Lung (tissue), 17 donors: ENCODE measurements at places on chromosomes 2 and 18.
A peak's percentile ranks its signal among the peaks of the same experiment; 100 is the strongest.

GRCh38 chr2:147888680-147889079 lies 43.9 kb downstream of the ACVR2A start:
- DNase-seq = no peak

DNA sequence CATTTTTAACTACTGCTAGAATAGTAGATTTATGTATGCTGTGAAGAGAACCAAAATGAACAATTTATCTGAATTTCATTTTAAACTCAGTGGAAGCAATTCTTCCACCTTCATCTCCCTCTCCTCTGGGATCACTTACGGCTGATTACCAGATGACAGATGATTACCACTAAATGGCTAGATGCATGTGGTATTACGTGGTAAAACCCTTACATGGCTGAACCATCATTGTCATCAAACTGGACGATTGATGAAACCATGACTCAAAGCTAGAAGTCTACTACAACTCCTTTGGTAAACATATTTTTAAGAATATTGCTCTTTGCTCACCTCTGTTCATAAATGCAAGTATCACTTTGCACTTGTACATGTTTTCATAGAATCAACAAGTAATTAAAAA lies 48.5 kb upstream of the DOCK10 start:
- no peak for DNase-seq

- DNase-seq = peak; percentile 92
Observed at GRCh38 chr18:76932026-76932819, 109.9 kb downstream of the ZNF236 start.

DNA sequence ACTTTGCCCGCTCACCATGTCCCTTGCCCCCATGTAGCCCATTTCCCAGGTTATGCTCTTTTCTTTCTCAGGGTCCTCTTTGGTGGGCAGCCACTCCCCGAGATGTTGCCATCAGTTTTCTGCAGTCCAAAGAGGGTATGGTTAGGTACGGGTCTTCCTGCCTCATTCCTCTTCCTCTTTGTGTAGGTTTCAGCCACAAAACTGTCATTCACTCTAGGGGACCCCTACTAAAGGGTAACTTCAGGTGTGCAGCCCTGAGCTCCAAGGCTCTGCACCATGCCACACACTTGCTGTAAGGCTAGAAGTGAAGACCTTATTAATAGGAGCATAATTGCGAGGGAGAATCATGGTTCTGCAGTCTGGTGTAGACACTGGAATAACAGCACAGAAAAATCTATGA lies 99.8 kb upstream of the ZNF397 start:
- DNase-seq = no peak

DNA sequence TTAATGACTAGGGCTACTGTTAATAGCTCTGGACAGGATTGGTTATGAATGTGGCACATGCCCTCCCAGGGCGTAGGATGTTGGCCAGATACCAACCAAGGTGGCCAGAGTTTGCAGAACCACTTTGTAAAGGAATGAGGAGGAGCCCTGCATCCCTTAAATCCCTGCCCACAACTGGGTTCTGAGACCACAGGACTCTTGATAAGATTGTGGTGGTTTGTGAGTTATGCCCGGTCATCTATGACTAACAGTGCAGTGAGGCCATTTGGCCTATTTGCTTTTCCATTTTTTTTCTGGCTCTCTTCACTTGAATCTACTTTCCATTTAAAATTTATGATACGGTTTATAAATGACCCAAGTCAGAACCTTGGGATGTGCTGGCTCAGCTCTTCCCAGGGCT lies 294.5 kb downstream of the PRKCE start:
- no peak for DNase-seq

DNA sequence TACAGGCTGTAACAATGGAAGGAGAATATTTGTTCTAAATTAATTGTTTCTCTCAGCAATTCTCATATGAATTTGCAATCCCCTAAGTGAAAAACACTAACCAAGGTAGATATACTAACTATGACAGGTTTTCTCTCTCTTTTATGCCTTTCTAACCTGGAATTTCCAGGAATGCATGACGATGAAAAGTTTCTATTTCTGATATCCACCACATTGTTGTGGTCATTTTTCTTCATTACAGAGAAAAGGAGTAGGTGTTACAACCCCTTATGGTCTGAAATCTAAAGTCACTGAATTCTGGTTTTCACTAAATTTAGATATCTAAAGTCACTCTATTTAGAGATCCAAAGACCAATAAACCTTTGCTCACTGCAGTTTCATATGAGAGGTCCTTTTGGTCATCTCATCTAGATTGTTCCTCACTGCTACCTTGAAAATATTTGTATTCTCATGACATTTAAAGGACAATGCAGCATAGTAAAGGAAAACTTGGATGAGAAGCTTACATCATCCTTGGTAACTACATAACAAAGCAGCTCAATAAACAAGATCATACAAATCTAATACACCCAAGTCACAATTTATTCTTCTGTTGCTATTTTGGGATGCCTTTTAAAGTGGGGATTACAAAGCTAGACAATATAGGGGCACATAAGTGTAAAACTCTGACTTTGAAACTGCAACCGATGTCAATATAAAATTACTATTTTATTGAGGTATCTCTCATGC lies 85.8 kb downstream of the TCF4 start:
- no peak for DNase-seq
